Upper lobe of left lung (tissue), 6 donors: ENCODE measurements at places on chromosomes 12 and 14.

GRCh38 chr12:121144416-121144914 lies 11.8 kb downstream of the P2RX7 start:
- H3K4me3 ChIP-seq: no peak overlapping the region
- H3K27ac ChIP-seq: peak overlapping the region; percentile 75
- H3K4me1 ChIP-seq: peaks cover 5% of the 10 kb centered on the region
- H3K36me3 ChIP-seq: no peaks in the 10 kb centered on the region
- peak; percentile 44 for DNase-seq
- no peaks in the 10 kb centered on the region for H3K27me3 ChIP-seq

GRCh38 chr12:106753526-106753925 lies 21.0 kb upstream of the RIC8B start:
- no peak overlapping the region for H3K27ac ChIP-seq
- no peaks in the 10 kb centered on the region for H3K36me3 ChIP-seq
- H3K4me3 ChIP-seq: no peak overlapping the region
- H3K27me3 ChIP-seq: no peaks in the 10 kb centered on the region

- no peaks in the 10 kb centered on the region for H3K27me3 ChIP-seq
- H3K4me1 ChIP-seq: peaks cover 28% of the 10 kb centered on the region
- no peaks in the 10 kb centered on the region for H3K36me3 ChIP-seq
- H3K4me3 ChIP-seq: peak overlapping the region; percentile 83
- DNase-seq: no peak
Measured at GRCh38 chr14:34461334-34462131, 507 bp downstream of the SPTSSA start.

- peak; percentile 26 for DNase-seq
- no peak overlapping the region for H3K4me3 ChIP-seq
- no peaks in the 10 kb centered on the region for H3K4me1 ChIP-seq
- no peaks in the 10 kb centered on the region for H3K36me3 ChIP-seq
Measured at GRCh38 chr12:67161322-67161918, 107.7 kb upstream of the CAND1 start.

DNA sequence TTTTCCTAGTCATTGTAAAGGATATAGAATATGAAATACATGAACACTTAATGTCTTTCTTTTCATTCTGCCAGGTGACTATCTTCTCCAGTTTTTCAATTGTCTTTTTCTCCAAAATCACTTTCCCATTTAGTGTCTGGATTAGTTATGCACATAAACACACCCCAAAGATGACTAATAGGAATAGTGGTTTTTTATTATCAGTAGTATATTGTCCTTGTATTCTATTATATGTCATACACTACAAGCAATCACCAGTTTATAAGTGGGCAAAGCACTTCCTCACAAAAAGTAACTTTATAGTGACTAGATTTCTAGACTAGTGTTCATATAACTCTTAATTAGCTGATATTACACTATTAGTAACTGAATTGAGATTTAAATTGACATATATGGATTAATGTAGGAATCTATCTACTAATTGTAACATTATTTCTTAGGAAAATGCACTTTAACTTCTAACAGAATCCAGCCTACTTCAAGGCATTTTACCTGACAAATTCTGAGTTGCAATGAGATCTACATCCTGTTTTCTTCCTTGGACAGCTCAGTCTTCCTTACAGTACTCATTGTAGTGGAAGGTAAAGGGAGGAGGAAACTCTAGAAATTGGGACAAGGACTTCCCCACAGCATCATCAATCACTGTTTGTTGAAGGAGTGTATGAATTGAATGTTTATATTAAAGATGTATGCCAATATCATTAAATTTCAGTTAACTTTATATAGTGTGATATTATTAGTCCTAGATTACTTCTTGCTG lies 186.1 kb upstream of the GARIN2 start:
- no peak overlapping the region for H3K4me3 ChIP-seq
- no peak for DNase-seq

- no peaks in the 10 kb centered on the region for H3K4me1 ChIP-seq
- DNase-seq: no peak
- no peak overlapping the region for H3K27ac ChIP-seq
- H3K27me3 ChIP-seq: no peaks in the 10 kb centered on the region
Measured at GRCh38 chr12:130044991-130045621, 117.2 kb upstream of the FZD10 start.

DNA sequence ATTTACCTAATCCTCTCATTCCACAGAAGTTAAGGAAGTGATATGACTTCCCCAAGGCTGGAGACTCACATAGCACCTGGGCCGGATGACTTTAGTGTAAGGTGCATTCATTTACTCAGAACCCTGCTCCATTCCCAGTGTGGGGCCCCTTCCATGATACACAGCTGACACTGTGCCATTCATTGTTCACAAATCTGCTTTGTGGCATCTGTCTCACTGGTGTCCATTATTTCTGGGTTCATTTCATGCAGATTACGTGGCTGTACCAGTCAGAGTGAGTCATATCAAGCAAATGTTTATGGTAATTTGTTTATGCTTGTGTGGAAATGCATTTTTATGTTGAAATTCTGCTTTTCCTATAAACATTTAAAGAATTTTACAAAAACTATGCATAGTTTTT lies 5.2 kb downstream of the ANO4 start:
- H3K27ac ChIP-seq: no peak overlapping the region
- H3K4me1 ChIP-seq: no peaks in the 10 kb centered on the region
- H3K4me3 ChIP-seq: no peak overlapping the region
- H3K27me3 ChIP-seq: no peaks in the 10 kb centered on the region
- no peaks in the 10 kb centered on the region for H3K36me3 ChIP-seq
- no peak for DNase-seq

DNA sequence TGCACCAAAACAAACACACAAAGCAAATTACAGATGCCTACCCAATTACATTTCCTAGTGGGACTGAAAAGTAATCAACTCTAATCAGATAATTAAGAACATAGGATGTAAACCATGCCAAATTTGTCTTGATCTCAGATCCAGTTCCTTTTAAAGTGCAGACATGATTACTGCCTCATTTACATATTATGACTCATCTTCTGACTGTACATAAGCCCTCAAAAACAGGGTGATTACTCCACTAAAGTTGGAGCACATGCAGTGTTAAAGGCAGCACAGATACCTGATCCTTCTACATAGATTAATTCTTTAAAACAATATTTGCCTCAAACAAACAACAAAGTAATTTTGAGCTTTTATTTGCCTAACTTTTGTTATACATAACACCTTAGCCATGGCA lies 337.2 kb downstream of the RPS29 start:
- H3K4me1 ChIP-seq: no peaks in the 10 kb centered on the region
- no peaks in the 10 kb centered on the region for H3K27me3 ChIP-seq
- DNase-seq: no peak
- no peak overlapping the region for H3K4me3 ChIP-seq
- H3K36me3 ChIP-seq: no peaks in the 10 kb centered on the region

GRCh38 chr12:78018939-78019338 lies 188.2 kb downstream of the NAV3 start:
- no peak for DNase-seq
- no peaks in the 10 kb centered on the region for H3K4me1 ChIP-seq
- H3K27ac ChIP-seq: no peak overlapping the region
- H3K4me3 ChIP-seq: no peak overlapping the region
